Anterior cingulate cortex (tissue), 58 donors: ENCODE measurements at places on chromosomes 3 and 15.
A peak's percentile ranks its signal among the peaks of the same experiment; 100 is the strongest.

DNA sequence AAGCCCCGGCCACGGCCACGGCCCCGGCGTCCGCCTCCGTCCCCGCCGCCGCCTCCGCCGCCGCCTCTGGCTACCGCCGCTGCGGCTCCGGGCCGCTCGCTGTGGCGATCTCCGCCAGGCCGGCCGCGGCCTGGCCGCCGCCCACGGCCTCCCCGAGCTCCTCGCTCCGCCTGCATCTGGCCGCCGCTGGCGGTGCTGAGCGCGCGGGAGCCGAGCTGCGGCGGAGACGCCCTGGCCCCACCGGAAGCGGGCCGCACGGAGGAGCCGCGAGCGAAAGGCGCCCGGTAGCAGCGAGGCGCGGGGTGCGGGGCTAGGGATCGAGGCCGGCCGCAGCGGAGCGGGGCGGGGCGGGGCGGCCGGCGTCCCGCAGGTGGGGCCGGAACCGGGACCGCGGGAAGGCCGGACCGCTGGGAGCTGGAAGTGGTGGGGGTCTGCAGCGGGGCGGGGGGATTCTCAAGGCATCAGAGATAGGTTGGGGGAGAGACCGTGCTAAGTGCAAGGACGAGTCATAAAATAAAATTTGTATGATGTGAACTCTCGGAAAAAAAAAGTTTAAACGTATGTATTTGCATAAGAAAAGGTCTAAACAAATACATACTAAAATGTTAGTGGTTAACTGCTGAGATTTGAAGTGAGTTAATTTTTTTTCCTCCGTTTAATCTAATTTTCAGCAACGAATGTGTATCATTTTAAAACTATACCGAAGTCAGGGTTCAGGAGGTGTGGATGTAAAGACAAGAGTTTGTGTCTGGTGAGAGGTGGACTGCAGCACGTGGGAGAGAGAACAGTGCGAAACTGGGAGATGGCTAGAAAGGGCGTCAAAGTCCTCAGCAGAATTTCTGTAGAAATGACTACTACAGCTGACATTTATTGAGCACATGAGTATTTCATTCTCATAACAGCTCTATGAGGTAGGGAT lies at the start of gene AVEN:
AVEN (minus strand) TSS at position 334 of the 919 bp plus-strand sequence; CDS start at position 176, 158 bp downstream.
- DNase-seq: peak; percentile 19

- peak; percentile 37 for DNase-seq
Observed at GRCh38 chr15:65377105-65377975, 462 bp downstream of the IGDCC3 start.

GRCh38 chr3:47661121-47661752 lies 82.6 kb upstream of the CSPG5 start:
- DNase-seq: no peak

DNA sequence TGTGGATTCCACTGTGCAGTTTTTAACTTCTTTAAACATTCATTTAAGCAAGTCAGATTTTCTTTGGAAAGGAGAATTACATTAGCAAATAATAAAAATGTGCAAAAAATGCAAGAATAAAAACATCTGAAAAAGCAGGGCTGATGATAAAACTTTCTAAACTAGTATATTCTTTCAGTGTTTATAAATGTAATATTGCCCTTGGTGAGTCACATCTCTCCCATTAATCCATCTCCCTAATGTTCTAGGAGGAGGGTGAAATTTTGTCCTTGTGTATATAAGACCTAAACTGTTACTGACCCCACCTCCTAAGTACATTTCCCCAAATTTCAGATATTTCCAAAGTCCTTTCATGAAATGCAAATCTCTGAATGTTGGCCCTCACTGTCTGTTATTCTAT lies 28.5 kb upstream of the DCUN1D1 start:
- no peak for DNase-seq

DNA sequence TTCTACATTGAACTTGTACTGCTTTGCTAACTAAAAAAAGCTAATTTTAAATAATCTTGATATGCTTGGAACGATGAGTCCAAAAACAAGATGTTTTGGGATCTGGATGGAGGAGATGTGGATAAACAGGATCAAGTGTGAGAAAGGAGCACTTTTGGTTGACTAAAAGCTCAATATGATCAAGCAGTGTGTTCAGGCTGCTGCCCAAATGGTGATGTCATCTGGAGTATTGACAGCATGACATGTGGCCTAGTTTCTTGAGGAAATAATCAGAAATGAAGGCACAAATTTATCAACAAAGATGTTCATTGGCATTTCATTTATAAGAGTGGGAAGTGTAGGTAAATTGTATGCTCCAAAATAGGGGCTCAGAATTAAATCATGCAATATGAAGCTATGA lies 161.2 kb downstream of the SOX2 start:
- no peak for DNase-seq

DNA sequence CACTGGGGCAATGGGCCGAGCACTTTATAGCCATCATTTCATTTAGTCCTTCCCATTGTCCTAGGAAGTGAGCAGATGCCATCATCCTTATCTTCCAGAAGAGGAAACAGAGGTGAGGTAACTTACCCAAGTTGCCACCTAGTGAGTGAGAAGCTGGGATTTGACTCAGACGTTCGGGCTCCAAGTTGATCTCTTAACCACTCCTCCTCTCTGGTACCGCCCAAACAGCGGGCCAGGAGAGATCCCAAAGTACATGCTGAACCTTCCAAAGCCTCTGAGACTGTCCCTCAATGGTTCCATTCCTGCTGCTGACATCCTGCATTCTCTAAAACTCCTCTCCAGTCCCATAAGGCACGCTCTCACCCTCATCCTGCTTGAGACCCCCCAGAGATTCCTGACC lies 56.2 kb downstream of the EXOG start:
- no peak for DNase-seq

DNA sequence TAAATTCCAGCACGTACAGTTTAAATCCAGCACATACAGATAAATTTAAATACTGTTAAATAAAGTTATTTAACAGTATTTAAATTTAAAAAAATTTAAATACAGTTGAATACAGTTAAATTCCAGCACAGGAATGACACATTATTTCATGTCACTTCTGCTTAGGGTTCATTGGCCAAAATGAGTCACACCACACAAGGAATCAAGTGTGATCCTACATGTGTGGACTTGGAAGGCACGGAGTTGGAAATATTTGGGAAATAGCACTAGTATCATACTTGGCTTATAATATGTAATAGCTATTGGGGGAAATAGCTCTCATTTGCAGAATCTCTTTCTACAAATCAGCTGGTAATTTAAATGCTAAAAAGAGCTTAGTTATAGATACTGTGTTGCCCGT lies 10.6 kb downstream of the RAB7A start:
- no peak for DNase-seq

DNA sequence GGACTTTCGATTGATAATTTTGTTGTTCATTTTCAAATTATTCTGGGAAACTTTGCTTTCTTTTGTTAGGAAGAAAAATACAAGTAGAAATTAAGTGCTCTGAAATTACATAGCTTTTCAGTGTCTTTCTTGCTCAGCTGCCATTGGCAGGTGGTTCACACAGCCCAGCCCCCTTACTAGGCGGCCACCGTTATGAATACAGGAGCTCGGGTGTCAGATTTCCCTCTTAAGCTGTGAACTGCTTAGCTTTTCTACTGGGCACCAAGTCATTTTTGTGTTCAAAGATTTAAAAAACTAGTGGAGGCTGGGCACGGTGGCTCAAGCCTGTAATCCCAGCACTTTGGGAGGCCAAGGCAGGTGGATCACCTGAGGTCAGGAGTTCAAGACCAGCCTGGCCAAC lies 55.2 kb downstream of the HMG20A start:
- no peak for DNase-seq

GRCh38 chr3:107894998-107895397 lies 195.8 kb downstream of the CD47 start:
- no peak for DNase-seq

- DNase-seq: no peak
Observed at GRCh38 chr3:102129760-102130608, 280.7 kb downstream of the NFKBIZ start.

GRCh38 chr15:76160426-76161152 lies 100.8 kb downstream of the TMEM266 start:
- no peak for DNase-seq

DNA sequence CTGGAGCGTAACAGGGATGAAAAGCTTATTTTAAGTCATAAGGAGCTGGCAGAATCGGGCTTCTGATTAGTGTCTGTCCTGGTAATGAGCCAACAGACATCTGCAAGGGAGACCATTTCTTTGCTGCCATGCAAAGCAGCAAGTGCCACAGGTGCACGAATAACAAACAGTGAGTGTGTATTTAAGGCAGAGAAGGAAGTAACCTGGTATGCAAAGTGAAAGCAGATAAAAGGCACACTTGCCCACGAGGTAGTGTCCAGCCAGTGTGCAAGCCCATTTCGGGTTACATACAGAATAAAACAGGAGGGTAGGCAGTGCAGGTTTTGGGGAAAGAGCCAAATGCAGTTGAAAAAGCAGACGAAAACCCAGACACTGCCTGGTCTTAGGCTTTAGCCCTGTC lies 1153.7 kb downstream of the SI start:
- DNase-seq: no peak

GRCh38 chr15:36332301-36332700 lies 247.1 kb upstream of the CDIN1 start:
- no peak for DNase-seq

- DNase-seq: no peak
Observed at GRCh38 chr3:2948882-2949281, 161.3 kb downstream of the IL5RA start.

DNA sequence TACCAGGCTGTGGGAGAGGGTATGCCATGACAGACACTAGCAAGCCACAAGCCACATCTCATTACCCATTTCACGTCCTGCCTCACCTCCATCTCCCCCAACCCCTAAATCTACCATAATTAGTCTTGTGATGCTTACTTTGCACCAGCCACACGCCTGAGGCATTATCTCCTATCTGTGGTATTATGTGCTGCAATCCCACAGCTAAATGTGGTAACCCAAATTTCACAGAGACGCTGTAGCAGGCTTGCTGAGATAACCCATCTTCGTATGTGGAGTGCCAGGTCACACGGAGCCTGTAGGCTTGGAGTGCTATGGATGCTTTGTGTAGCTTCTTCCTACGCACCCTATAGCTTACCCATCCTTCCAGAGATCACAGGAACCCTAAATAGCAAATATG lies 256.7 kb upstream of the KCNH8 start:
- DNase-seq: no peak

GRCh38 chr3:11567516-11568467 lies 75.9 kb downstream of the VGLL4 start:
- DNase-seq: no peak

DNA sequence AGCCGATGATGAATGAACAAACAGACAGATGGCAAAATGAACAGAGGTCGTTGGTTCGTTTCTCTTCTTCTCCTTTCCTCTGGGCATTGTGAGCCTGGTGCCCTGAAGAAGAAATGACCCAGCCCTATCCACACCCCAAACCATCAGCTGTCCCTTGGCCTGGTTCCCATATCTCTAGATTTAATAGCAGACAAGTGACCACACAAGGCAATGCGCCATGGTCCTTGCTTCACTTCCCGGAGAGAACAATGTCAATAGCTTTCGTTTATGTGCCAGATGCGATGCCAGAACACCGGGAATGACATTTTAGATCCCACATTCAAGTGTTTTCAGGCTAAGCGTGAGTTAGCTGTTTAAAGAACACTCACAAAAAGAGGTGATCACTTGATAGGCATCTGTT lies 17.7 kb downstream of the POC1A start:
- DNase-seq: no peak

- DNase-seq: no peak
Observed at GRCh38 chr3:137325170-137325569, 367.4 kb downstream of the IL20RB start.

GRCh38 chr3:53674582-53674981 lies 171.6 kb downstream of the CHDH start:
- DNase-seq: no peak

GRCh38 chr3:160069986-160070385 lies 81.4 kb downstream of the IL12A start:
- DNase-seq: no peak

DNA sequence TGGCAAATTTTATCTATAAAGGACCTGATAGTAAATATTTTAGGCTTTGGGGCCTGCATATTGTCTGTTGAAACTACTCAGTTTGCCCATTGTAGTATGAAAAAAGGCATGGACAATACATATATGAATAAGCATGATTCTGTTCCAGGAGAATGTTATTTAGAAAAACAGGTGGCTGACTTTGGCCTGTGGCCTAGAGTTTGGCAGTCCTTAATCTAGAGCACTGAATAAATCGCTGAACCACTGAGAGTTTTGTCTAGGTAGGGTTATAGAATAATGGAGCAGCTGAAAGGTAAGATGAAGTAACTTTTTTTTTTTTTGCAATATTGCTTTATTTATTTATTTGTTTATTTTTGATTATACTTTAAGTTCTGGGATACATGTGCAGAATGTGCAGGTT lies 75.0 kb downstream of the LRRC49 start:
- DNase-seq: no peak

- DNase-seq: peak; percentile 38
Observed at GRCh38 chr3:129650256-129650872, 43.9 kb upstream of the PLXND1 start.

- DNase-seq: no peak
Observed at GRCh38 chr15:22930782-22931484, 49.2 kb downstream of the CYFIP1 start.

- DNase-seq: no peak
Observed at GRCh38 chr3:14507757-14508504, 32.2 kb downstream of the GRIP2 start.

DNA sequence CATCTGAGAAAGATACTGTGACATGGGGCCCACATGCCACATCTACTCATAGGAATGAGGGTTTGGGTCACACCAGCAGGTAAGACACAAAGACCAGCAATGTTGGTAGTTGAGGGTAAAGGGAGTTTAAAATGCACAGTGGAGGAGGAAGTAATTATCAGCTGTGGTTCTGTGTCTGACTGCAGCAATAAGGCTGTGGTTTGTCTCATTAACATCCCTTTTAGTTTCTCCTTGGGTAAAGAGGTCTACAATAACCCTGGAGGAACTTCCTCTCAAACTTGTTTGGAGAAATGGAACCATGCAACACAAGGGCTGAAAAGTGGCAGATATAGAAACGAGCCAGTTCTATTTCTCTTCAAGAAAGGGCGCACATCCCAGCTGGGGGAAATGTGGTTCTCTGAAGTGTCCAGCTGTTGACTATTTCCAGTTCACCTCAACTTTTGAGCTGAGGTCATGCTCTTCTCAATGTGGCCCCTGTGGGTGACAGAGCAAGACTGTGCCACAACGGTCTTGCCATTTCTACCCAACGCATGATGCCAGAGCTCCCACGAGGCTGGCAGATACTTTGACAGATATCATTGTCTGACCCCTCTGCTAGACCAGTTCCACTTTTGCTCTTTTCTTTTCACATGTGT lies 234.3 kb downstream of the SQOR start:
- DNase-seq: no peak

- DNase-seq: no peak
Observed at GRCh38 chr15:100781961-100782530, 97.6 kb upstream of the ALDH1A3 start.
